ENCODE measurements at places on chromosomes 2 and 18.

- no peaks in the 10 kb centered on the region for H3K4me1 ChIP-seq
- H3K36me3 ChIP-seq, result no peaks in the 10 kb centered on the region
- no peak overlapping the region for H3K4me3 ChIP-seq
These were observed 40.7 kb upstream of the NT5C1B start for GRCh38 chr2:18630101-18630500.

DNA sequence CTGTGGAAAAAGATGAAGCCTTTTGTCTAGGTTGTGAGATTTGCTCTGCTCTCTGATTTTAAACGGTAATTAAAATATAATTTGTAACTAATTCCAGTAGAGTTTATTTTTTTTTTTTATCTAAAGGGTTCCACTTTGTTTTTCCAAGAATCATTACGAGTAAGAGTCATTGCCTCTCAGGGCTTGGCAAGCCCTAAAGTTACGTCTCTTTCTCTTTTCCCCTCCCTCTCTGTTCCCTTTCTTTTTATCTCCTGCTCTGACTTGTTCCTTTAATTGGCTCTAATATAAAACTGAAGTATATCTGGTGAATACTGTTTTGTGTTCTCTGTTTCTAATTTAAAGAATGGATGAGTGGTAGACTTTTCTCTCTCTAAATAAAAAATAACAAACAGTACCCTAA is 75.8 kb downstream of the CALCRL start:
- DNase-seq, result no peak
- H3K4me3 ChIP-seq, result no peak overlapping the region
- H3K36me3 ChIP-seq, result no peaks in the 10 kb centered on the region
- H3K4me1 ChIP-seq, result no peaks in the 10 kb centered on the region

DNA sequence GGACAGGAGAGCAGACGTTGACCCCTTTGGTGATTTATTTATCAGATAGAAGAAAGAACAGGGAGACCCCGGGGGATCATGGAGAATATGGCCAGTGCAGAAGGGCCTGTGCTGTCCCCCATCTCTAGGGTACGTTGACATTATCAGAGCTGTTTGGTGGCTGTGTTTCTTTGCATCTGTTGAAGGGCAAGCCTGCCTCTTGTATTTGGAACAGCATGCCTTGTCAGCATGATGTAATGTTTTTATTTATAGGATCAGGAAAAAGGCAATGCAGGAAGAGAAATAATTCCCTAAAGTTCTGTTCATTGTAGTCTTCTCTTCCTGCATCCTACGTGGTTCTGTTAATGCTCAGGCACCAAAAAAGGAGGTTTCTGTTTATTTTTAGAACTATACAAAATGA is 49.8 kb upstream of the CABYR start:
- H3K4me3 ChIP-seq, result no peak overlapping the region
- H3K4me1 ChIP-seq, result no peaks in the 10 kb centered on the region
- no peaks in the 10 kb centered on the region for H3K36me3 ChIP-seq

- no peaks in the 10 kb centered on the region for H3K4me1 ChIP-seq
- no peak overlapping the region for H3K27ac ChIP-seq
- H3K36me3 ChIP-seq, result no peaks in the 10 kb centered on the region
- DNase-seq, result no peak
These were observed 34.3 kb downstream of the GALM start for GRCh38 chr2:38700113-38700785.

DNA sequence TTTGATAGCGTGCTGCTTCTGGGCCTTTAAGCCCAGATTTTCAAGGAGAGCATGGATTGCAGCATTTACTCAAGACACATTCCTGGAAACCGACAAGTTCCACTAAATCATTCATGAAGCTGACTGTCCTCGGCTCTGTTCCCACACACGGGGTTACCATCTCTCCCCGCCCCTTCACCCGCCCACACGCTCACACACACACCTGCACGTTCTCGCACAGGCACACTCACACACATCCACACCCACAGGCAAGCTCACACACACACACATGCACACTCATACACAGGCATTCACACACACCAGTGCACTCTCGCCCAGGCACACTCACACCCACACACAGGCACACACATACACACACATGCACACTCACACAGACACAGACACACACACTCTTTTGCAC is 150.0 kb upstream of the AGAP1 start:
- no peaks in the 10 kb centered on the region for H3K36me3 ChIP-seq
- no peaks in the 10 kb centered on the region for H3K27me3 ChIP-seq
- H3K27ac ChIP-seq, result no peak overlapping the region
- no peak for DNase-seq
- no peak overlapping the region for H3K4me3 ChIP-seq
- peaks cover 8% of the 10 kb centered on the region for H3K4me1 ChIP-seq

Measured in esophagus squamous epithelium (tissue), 5 donors.